ENCODE measurements at places on chromosomes 11 and 22.

DNA sequence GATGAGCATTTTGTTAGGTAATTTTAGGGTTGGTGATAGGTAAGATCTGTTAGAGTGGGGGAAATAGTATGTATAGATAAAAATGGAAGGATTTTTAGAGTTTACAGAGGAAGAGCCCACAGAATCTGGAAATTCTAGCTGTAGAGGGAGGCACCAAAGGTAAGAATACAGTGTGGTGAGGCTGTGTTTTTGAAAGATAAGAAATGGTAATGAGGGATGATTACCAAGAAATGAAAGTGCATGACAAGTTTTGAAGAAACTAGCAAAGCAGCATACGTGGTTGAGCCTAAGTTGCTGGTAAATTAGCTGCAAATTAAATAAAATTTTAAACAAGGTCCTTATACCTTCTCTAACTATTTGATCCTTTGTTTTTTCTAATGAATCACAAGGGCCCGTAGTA, 14.6 kb upstream of the RASSF10 start:
- DNase-seq, result no peak

DNA sequence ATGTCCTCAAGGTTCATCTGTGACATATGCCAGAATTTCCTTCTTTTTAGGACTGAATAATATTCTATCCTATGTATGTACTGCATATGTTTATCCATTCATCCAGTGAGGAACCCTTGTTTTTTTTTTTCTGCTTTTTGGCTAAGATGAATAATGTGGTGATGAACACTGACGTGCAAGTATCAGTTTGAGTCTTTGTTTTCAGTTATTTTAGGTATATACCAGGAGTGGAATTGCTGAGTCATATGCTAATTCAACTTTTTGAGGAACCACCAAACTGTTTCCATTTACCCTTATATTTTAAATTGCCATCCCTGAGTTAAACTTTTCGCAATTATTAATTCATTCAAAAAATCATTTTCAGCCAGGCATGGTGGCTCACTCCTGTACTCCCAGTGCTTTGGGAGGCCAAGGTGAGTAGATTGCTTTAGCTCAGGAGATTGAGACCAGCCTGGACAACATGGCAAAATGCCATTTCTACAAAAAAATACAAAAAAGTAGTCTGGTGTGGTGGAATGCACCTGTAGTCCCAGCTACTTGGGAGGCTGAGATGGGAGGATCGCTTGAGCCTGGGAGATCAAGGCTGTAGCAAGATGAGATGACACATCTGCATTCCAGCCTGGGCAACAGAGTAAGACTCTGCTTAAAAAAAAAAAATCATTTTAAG, 64.2 kb downstream of the MICAL2 start:
- DNase-seq, result no peak

- no peak for DNase-seq
Measured at GRCh38 chr11:102559839-102560238, 29.3 kb upstream of the MMP7 start.

- no peak for DNase-seq
Measured at GRCh38 chr22:27846910-27847309, 45.4 kb upstream of the MN1 start.

DNA sequence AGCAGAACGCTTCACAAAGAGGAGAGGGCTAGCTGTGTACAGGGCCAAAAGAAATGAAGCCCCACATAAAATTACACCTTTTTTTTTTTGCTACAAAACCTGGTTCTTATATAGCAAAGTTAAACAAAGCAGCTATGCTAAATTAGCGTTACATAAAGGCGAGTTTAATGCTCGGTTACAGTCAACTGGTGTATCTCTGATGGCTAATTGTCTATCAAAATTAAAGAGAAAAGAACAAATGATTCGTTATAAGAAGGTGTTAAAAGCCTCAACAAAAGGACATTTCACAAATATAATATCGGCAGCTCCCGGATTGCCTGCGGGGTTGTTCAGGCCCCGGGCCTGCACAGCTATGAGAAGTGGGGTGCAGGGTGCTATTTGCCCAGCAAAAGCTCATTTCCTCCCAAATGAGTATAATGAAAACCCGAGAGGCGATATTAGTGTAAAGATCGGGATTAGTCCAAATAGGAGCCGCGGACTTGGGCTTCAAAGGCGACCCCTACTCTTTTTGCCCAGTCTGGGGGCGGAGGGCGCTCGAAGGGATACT, 13.3 kb upstream of the PAX6 start:
- DNase-seq, result no peak

GRCh38 chr11:18310800-18311340, 11.1 kb downstream of the HPS5 start:
- no peak for DNase-seq

DNA sequence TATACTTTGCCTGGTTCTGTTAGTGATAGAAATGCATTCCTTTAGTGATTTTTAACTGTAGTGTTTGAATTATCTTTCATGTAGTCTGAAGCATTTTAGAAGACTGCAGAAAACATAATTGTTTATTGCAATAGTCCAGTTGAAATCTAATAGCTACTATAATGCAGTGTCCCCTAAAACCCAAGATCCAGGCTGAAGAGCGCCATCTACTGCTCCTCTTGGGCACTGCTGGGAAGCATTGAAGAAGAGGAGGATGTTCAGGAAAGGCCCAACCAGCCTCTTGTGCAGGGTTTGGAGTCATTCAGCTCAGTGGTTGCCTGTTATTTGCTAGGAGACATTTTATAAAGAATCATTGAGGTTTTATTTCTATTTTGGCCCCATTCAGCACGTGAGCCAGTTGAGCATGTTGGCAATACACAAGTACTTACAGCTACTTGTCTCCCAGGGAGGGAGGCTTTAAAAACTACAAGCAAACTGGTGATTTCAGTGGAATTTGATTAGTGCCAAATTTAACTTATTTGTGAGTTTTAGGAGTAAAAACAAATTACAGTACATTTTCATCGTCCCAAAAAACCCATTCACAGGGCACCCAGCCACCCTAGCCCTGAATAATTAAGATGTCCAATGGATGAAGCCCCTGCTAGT, 74.9 kb upstream of the HORMAD2 start:
- no peak for DNase-seq

- DNase-seq, result no peak
Measured at GRCh38 chr11:87466223-87466622, 428.5 kb downstream of the TMEM135 start.

DNA sequence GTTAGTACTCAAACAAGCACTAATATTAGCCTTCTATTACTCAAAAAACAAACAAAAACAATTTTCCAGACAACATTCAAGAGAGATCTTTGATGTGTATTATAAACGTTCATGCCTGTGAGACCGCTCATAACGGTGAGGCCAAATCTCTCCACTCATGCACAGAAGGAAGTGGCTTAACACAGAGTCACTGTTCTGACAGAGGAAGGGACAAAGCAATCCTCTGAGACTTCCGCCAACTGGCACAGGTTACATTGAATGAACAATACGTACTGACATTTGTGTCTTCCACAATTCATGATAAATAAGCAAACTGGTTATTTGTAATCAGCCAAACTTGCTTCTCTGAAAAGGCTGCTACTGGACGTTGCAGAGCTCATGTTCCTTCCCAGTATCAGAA, 30.5 kb downstream of the CHKA start:
- DNase-seq, result no peak

- DNase-seq, result no peak
Measured at GRCh38 chr22:30721741-30722140, 27.1 kb downstream of the OSBP2 start.

DNA sequence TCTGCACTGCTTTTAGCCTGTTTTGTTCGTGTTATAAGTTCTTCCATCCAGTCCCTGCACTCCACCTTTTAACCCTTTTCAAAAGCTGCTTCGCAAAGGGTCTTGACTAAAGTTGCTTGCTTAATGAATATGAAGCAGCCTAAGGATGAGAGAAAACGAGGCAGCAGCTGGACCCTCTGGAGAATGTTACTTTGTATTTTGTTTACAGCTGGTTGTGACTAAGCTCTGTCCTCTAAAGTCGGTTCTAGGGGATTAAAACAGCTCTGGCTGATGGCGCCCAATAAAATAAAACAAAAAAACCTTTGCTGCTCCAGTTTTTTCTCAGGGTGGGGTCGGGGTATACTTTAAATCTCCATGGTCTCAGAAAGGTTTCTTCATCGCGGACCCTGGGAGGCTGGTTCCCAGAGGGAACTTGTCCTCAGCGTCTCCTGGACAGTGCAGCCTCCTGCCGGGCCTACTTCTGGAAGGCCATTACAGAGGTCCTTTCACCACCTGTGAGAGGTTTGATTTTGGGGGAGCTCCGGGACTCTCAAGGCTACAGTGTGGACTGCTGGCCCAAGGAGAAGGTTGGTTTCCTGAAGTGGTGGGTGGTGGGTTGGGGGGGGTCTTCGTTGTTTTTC, 836 bp upstream of the RBM4 start:
- no peak for DNase-seq

DNA sequence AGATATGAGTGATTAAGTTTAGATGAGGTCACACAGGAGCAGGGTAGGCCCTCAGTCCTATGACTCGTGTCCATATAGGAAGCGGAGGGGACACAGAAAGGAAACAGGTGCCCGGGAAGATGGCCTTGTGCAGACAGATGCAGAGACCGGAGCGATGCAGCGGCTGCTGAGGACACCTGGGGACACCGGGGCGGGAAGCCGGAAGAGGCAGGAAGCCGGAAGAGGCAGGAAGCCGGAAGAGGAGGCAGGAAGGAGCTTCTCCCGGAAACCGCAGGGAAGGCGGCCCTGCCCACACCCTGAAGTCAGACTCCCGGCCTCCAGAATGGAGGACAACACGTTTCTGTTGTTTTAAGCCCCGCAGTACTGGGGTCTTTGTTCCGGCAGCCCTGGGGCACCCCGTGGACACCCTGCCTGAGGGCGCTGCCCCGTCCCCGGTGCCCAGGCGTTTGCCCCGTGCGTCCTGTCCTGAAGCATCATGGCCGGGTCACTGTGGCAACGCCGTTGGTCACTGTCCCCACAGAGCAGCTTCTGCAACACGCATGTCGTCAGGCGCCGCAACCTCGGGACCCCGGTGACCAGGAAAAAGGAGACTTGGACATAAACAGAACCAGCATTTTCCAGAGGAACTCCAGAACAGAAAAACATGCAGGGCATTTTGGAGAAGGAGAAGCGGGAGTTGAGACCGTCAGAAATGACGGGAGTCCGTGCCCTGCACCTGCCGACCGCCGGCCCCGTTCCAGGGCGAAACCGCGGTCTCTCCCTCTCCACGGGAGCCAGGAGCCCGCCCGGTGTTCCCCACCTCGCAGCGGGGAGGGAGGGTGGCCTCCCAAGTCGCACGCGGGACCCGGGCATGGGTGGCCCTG, 103.4 kb downstream of the BRD1 start:
- no peak for DNase-seq

GRCh38 chr11:69919659-69920344, 100.6 kb upstream of the FGF3 start:
- DNase-seq, result no peak

DNA sequence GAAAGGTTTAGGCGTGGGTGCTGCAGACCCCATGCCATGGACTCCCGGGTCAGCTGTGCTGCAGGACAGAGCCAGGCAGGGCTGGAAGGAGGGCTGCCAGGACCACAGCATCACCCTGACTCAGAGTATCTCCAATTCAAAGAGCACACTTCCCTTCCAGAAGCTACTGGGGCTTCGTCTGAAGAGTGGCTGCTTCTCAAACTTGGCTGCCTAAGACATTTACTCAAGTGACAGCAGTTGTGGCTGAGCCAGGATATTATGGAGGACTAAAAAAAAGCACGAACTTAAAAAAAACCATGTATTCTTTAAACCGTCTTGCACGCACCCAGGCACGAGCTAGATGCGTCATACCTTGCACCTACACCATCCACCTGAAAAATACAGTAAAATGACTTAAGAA, 13.0 kb upstream of the BID start:
- DNase-seq, result no peak

DNA sequence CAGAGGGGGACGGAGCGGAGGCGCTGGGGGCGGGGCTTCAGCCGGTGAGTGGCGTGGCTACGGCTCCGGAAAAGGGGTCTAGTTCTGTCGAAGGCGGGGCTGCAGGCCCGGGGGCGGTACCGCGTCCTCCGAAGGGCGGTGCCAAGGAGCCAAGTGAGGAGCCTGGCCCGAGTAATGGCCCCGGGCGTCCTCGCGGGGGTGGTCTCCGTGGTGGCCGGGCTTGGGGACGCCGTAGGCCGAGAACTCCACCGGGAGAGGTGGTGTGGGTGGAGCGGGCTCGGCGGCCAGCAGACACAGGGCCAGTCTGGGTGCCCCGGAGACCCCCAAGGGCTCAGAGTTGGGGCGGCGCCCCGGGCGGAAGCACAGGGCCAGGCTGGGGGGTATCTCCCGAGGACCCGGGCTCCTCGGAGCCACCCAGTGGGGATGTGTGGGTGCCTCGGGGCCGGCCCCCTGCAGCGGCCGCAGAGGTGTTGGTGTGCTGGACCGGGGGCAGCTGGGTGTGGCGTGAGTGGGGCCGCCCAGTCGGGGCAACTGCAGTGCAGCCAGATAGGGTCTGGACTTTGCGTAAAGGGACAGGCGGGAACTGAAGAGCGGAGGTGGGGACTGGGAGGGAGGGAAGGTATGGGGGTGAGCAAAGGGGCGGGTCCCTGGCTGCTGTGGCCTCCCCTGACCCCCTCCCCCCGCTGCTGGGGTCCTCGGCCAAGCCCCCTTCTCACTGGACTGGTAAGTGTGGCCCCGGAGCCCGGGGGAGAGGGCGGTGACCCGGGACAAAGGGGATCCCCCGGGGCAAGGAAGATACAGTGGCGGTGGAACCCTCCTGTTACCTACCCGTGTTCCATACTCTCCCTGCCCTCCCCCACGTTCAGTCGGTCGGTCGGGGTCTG, 838 bp downstream of the FKBP2 start:
- DNase-seq, result no peak

GRCh38 chr11:62843466-62843865, 4.1 kb upstream of the WDR74 start:
- no peak for DNase-seq

DNA sequence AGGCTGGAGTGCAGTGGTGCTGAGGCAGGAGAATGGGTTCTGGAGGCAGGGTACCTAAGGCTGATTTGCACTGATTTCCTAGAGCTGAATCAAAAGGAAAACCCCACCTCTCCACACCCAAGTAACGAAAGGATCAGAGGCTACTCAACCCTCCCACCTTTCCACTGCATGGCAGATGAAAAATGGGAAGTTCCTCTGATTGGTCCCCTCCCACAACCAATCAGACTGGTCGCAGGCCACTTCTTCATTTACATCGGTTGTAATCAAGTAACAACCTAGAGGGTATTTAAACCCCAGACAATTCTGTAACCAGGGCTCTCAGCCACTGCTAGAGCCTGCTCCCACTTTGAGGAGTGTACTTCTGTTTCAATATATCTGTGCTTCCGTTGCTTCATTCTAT, 18.6 kb upstream of the PARVB start:
- DNase-seq, result no peak

GRCh38 chr22:25282671-25283561, 63.5 kb downstream of the CRYBB2 start:
- DNase-seq, result peak; percentile 78

Measured in iPS DF 19.7 (cell line).